Psoas muscle (tissue), 8 donors: ENCODE measurements at places on chromosomes 1 and 21.
A peak's percentile ranks its signal among the peaks of the same experiment; 100 is the strongest.

DNA sequence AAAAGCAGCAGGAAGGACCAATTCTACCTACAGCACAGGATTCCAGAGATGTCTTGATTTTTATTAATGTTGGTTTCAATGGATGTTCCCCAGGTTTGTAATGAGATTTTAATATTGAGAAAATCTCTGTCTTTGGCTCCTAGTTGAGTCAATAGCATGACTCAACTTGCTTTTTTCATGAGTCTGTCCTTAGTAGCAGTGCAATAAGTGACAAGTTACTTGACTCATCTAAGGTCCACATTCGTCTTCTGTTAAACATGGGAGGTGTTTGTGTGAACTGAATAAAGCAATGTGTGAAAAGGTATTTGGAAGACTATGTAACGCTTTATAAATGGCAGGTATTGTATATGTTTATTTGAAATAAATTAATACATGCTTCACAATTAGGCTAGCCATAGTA lies 645.0 kb upstream of the PTBP2 start:
- DNase-seq, result no peak

DNA sequence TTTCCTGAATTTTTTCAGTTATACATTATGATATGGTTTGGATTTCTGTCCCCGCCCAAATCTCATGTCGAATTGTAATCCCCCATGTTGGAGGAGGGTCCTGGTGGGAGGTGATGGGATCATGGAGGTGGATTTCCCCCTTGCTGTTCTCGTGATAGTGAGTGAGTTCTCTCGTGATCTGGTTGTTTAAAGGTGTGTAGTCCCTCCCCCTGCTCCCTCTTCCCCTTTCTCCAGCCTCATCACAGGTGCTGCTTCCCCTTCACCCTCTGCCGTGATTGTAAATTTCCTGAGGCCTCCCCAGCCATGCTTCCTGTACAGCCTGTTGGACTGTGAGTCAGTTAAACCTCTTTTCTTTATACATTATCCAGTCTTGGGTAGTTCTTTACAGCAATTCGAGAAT lies 93.2 kb upstream of the HNRNPU start:
- no peak for DNase-seq

GRCh38 chr1:46133181-46133658 lies 791 bp upstream of the PIK3R3 start:
- DNase-seq, result peak; percentile 71

GRCh38 chr1:228073857-228074545 lies 8.5 kb upstream of the ARF1 start:
- DNase-seq, result no peak

- DNase-seq, result no peak
Observed at GRCh38 chr1:91948501-91949355, 473 bp upstream of the BRDT start.
